Glutamatergic neuron (in vitro differentiated cells): ENCODE measurements at places on chromosomes 6 and 20. TPM values are rescaled to one million over a fixed set of nuclear protein-coding genes. Genes with fewer than 3 reads are reported as not detected.

DNA sequence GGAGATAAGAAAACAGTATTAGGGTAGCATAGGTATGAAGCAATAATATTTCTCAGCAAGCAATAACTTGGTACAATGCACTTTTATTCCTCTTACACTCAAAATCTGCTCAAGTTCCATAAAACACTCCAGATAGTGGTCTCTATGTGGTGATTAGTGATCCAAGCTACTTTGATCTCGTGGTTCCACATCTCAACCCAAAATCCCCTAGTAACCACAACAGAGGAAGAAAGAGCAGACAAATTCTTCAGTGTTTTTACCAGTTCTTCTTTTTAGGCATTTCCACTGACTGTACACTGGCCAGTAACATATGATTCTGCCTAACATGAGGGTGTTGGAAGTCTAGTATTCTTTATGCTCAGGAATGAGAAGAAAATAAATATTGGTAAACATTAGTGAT is 309.0 kb upstream of the PTCHD4 start:
- no peaks in the 10 kb centered on the region for H3K36me3 ChIP-seq
- DNase-seq, result no peak
- no peak overlapping the region for H3K4me3 ChIP-seq
- no peaks in the 10 kb centered on the region for H3K4me1 ChIP-seq

DNA sequence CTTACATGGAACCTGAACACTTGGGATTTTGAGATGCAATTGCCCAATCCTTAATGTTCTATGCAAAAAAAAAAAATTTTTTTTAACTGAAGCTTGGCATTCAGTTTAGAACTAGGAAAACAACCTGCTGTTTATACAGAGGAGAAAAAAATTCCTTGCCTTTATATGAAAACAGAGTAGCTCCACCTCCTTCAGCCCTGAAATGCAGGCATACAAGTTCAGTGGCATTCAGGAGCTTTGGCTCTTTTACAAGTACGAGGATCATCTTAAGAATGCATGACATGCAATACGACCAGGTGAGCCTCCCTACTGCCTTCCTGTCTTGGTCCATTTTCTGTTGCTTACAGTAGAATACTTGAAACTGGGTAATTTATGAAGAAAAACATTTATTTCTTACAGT is 20.4 kb downstream of the PAX1 start:
- H3K27ac ChIP-seq, result no peak overlapping the region
- no peak for DNase-seq
- no peaks in the 10 kb centered on the region for H3K36me3 ChIP-seq
- no peak overlapping the region for H3K4me3 ChIP-seq

GRCh38 chr6:104017410-104018381 is 842.0 kb downstream of the HACE1 start:
- no peaks in the 10 kb centered on the region for H3K27me3 ChIP-seq
- no peak for DNase-seq
- H3K4me3 ChIP-seq, result no peak overlapping the region
- no peaks in the 10 kb centered on the region for H3K36me3 ChIP-seq
- no peak overlapping the region for H3K27ac ChIP-seq
- no peaks in the 10 kb centered on the region for H3K4me1 ChIP-seq

- H3K36me3 ChIP-seq, result no peaks in the 10 kb centered on the region
- DNase-seq, result peak; percentile 69
- H3K27me3 ChIP-seq, result peaks cover 2% of the 10 kb centered on the region
- H3K4me1 ChIP-seq, result peaks cover 7% of the 10 kb centered on the region
- no peak overlapping the region for H3K4me3 ChIP-seq
Observed at GRCh38 chr6:44100088-44100550, 27.1 kb downstream of the MRPL14 start.

- peak; percentile 54 for DNase-seq
- peaks cover 3% of the 10 kb centered on the region for H3K4me1 ChIP-seq
- peak overlapping the region; percentile 100 for H3K4me3 ChIP-seq
- peaks cover 7% of the 10 kb centered on the region for H3K27me3 ChIP-seq
Observed at GRCh38 chr6:30554962-30555815, 1.1 kb downstream of the GNL1 start.

GRCh38 chr6:157955675-157956074 is 26.0 kb upstream of the SYNJ2 start:
- H3K4me1 ChIP-seq, result no peaks in the 10 kb centered on the region
- H3K27ac ChIP-seq, result no peak overlapping the region
- H3K36me3 ChIP-seq, result peaks cover 34% of the 10 kb centered on the region
- no peak overlapping the region for H3K4me3 ChIP-seq
- H3K27me3 ChIP-seq, result no peaks in the 10 kb centered on the region
- DNase-seq, result no peak

Gene HS3ST5
- 17.4 TPM for total RNA-seq

Gene MICAL1
- 782 TPM for total RNA-seq
